H1 (cell line): ENCODE measurements at places on chromosomes 2 and 18.

DNA sequence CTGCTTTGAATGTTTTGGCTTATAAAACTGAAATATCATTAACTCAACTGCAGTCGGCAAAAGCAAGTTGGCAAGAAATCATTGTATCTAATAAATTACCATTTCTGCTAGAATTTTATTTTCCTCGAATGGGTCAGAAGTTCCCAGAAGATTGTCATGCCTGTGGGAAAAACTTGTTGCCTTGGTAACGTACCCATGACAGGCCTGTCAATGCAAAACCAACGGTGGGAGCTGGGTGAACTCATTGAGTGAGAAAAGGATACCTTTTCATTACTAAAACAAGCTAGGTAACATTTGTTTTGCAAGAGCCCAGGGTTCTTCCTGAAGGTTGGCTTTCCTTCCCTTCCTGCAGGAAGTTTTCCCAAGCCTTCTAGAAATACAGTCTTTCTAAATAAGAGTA is 9.5 kb downstream of the PLB1 start:
- no peak for DNase-seq

GRCh38 chr2:201413143-201413542 is 38.1 kb downstream of the TRAK2 start:
- DNase-seq = no peak

DNA sequence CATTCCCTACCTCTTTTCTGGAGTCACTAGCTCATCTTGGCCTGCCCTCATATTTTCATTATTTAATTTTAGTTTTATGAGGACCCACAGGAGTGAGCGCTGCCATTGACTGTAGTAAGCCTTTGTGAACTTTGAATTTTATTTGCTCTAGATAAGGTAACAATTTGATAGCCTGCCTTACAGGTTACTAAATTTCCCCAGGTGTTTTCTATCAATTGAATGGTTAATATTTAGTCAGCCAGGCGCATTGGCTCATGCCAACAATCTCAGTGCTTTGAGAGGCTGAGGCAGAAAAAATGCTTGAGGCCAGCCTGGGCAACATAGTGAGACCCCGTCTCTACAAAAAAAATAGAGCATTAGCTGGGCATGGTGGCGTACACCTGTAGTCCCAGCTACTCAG is 50.2 kb downstream of the DAW1 start:
- no peak for DNase-seq

GRCh38 chr18:67515942-67516538 is 480 bp downstream of the DSEL start:
- peak; percentile 91 for DNase-seq

DNA sequence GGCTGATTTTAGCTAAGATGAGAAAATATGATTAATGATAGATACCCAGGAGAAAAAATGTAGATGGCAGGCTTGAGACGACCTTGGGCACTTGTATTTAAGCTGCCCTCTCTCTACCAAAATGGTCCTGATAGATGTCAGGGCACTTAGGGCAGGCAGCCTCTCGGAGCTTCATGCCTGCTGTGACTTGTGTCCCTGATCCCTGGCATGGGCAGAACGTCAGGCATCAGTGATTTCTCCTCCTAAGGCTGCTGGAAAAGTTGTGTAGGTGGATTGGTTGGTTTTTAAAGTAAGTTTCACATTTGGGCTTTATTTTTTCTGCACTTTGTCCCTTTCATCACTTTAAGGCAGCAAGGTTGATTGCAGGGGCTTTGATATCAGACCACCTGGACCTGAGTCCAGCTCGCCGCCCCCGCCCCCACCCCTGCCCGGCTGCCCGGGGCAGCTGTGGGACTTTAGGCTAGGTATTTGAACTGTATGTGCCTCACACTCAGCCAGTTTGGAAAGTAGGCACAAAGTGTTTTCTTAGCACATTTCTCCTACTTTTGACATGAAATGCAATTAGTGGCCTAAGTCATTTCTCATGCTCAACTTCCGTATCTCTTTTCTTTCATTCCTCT is 35.0 kb upstream of the SCLY start:
- DNase-seq = no peak

GRCh38 chr2:100647709-100648108 is 84.9 kb downstream of the PDCL3 start:
- no peak for DNase-seq

GRCh38 chr2:140916410-140916809 is 1214.4 kb downstream of the LRP1B start:
- DNase-seq = no peak
